Effector memory CD8-positive, alpha-beta T cell (primary cell): ENCODE measurements at places on chromosomes 12 and 14.
A peak's percentile ranks its signal among the peaks of the same experiment; 100 is the strongest.

- peak; percentile 36 for DNase-seq
Observed at GRCh38 chr12:94650143-94651056, at the start of gene TMCC3. Gene TMCC3 (minus strand): TSS chr12:94650557. CDS start chr12:94650430, 127 bp downstream.

- DNase-seq = no peak
Observed at GRCh38 chr14:81927070-81927469, 393.4 kb upstream of the SEL1L start.

GRCh38 chr12:116964054-116965050 lies 53.6 kb downstream of the FBXW8 start:
- no peak for DNase-seq

- no peak for DNase-seq
Observed at GRCh38 chr12:51275088-51275487, 4.9 kb upstream of the SMAGP start.

GRCh38 chr12:56193025-56193578 lies 3.8 kb upstream of the SMARCC2 start:
- peak; percentile 72 for DNase-seq

DNA sequence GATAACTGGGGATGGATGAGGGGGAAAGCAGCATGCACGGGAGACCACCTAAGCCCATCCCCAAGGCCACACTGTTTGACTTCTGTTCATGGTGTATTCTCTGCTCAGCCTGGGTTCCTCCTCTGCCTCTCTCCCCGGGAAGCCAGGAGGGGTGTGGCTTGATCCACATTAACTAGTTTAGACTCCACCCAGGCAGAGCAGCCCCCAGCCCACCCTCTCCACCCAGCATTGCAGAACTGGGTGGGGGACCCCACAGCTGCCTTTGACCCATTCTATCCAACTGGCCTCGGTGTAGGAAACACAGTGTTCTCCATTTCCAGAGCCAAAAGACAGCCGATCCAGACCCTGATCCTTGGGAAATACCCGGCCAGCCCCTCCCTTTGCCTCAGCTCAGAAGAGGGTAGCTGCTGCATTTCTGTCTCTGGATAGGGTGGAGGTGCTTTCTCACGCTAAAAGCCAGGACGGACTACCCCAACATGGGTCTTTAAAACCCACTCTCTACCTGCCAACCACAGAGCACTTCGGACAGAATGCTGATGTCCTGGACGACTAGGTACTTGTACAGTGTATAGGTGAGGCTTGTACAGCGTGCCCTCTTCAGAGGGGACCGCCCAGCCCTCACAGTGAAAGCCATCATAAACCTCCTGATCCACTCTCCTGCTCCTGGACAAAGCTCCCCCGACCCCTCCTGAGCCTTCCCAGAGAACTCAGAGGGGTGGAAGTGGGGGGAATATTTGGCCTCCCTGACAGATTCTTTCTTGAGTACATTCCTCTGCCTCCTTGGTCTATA lies 9.4 kb downstream of the SPRYD3 start:
- DNase-seq = no peak

- no peak for DNase-seq
Observed at GRCh38 chr14:59154373-59154772, 34.1 kb upstream of the DAAM1 start.

DNA sequence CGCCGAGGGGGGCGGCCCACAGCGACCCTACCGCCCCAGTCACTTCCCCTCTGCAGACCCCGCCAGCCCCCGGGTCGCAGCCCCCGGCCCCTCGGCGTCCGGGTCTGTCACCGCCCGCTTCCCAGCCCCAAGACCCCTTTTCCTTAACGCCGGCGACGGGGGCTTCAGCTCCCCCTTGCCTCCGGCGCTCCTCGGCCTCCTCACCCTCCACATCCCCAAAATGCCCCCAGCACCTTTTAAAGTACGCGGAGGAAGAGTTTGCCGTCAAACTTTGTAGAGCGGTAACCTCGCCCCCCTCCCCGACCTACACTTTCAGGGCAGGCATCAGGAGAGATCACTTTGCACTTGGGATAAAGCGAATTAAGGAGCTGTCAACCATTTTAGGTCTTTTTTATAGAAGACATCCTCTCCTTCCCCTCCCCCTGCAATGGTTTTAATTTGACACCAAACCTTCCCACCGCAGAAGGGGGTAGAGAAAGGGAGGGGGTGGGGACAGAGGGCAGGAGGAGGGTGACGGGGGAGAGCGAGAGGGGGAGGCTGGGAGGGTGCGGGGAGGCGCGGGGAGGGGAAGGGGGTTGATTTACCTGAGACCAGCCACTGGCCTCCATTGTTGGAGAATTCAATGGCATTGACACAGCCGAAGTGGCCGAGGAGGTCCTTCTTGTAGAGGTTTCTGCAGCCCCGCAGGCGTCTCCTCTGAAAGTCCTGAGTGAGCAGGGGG lies 578 bp downstream of the DCAF5 start:
- peak; percentile 50 for DNase-seq

DNA sequence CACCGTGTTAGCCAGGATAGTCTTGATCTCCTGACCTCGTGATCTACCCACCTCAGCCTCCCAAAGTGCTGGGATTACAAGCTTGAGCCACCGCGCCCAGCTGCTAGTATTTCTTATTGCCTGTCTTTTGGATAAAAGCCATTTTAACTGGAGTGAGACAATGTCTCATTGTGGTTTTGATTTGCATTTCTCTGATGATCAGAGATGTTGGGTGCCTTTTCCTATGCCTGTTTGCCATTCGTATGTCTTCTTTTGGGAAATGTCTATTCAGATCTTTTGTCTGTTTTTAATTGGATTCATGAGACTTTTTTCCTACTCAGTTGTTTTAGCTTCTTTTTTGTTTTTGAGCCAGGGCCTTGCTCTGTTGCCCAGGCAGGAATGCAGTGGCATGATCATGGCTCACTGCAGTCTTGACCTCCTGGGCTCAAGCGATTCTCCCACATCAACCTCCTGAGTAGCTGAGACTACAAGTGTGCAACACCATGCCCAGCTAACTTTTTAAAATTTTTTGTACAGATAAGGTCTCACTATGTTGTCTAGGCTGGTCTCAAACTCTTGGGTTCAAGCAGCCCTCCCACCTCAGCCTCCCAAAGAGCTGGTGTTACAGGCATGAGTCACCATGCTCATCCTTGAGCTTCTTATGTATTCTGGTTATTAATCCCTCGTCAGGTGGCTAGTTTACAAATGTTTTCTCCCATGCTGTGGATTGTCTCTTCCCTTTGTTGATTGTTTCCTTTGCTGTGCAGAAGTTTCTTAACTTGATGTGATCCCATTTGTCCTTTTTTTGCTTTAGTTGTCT lies 65.9 kb downstream of the ACACB start:
- no peak for DNase-seq

GRCh38 chr12:10943167-10943566 lies 4.1 kb upstream of the TAS2R14 start:
- no peak for DNase-seq

DNA sequence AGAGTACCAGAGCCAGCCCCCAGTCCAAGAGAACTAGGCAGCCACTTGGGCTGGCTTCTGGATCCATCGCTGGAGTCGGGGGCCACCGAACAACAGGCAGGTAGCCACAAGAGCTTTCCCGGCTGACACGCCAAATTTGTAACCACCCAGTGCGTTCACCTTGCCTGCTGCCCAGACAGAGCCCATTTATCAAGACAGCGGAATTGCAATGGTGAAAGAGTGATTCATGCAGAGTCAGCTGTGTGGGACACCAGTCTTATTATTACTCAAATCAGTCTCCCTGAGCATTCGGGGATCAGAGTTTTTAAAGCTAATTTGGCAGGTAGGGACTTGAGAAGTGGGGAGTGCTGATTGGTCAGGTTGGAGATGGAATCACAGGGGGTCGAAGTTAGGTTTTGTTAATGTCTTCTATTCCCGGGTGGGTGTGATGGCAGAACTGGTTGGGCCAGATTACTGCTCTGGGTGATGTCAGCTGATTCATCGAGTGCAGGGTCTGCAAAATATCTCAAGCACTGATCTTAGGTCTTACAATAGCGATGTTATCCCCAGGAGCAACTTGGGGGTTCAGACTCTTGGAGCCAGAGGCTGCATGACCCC lies 64.3 kb downstream of the PDE6H start:
- no peak for DNase-seq

GRCh38 chr12:6057700-6058099 lies 66.8 kb downstream of the VWF start:
- no peak for DNase-seq

- no peak for DNase-seq
Observed at GRCh38 chr12:102406033-102406584, 74.3 kb downstream of the IGF1 start.

- no peak for DNase-seq
Observed at GRCh38 chr14:78010688-78011087, 159.5 kb upstream of the NRXN3 start.

GRCh38 chr12:130775953-130776856 lies 60.1 kb upstream of the RIMBP2 start:
- no peak for DNase-seq

DNA sequence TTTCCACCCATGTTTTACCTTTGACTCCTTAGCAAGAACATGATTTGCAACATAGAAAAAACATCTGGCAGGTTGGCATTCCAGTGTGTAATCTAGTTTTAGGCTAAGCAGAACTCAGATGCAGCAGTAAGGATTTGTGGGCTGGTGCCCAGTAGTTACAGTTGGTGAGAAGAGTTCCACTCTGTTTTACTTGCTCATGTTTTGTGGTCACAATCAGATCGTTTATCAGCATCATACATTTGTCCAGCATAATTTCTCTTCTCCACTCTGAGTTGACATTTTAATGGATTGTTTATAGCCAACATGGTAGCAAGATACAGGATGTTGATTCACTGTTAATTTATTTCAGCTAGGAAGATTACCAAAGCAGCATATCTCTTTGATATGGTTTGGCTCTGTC lies 120.0 kb downstream of the PDE6H start:
- DNase-seq = no peak

GRCh38 chr12:96352161-96352835 lies 47.9 kb downstream of the CDK17 start:
- DNase-seq = no peak

GRCh38 chr12:101935890-101936746 lies 58.7 kb downstream of the DRAM1 start:
- DNase-seq = no peak

DNA sequence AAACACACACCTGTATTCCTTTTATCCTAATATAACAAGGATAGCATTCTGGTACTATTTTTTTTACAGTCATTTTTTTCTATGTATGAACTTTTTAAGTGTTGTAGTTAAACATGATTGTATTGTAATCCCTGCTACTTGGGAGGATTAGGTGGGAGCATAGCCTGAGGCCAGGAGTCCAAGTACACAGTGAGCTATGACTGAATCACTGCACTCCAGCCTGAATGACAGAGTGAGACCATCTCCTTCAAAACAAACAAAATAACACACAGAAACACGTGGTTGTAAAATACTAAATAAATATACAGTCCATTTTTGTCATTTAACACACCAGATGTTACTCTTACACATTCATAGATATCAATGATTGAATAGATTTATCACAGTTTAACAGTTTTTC lies 56.9 kb downstream of the MAP4K5 start:
- no peak for DNase-seq

GRCh38 chr14:91439345-91439744 lies 21.7 kb upstream of the CCDC88C start:
- DNase-seq = no peak

GRCh38 chr14:97687944-97688630 lies 890.9 kb downstream of the VRK1 start:
- no peak for DNase-seq

DNA sequence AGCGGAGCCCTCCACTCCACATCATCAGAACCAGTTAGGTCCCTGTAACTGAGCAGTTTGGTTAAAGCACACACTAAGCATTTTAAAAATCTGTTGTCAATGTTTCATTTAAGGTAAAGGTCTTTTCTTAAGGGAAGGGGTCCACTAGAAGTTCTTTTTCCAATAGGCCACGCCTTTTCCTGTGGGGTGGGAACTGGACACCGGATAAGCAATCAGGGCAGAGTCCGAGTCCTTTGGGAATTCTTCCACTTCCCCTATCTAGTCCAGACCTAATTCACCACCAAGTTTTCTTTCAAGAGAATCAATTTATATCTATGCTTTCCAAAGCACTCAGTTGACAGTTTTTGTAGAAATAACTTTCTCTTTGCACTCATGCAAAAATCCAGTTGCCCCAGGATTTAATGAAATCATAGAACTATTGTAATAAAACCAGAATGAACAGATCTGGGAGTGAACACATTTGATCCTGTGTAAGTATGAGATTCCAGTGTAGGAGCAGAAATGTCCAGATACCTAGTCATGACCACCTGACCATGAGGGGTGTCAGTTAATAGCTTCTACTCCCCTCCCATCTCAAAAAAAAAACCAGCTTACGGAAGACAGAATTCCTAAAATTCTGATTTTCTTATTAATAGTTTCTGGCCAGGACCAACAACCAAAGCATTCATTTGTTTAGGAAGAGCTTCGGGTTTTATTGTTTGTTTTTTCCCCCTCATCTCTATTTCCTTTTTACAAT lies 11.7 kb downstream of the VPS37B start:
- DNase-seq = no peak

GRCh38 chr14:59728304-59728703 lies 142.3 kb downstream of the RTN1 start:
- DNase-seq = no peak

GRCh38 chr12:131950182-131950913 lies 606 bp downstream of the EP400 start:
- DNase-seq = peak; percentile 29

DNA sequence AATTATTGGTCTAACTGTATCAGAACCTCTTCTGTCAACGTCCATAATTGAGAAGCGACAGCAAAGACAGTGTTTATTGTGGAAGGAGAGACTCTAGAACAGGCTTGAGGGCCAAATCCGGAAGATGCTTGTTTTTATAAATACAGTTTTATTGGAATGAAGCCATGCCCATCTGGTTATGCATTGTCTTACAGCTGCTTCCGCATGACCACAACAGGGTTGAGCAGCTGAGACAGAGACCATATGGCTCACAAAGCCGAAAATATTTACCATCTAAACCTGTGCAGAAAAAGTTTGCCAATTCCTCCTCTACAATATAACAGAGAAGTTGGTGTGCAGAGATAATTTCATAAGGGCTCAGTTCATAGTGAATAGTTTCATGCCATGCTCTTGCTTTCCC lies 24.5 kb downstream of the PRKAB1 start:
- no peak for DNase-seq

DNA sequence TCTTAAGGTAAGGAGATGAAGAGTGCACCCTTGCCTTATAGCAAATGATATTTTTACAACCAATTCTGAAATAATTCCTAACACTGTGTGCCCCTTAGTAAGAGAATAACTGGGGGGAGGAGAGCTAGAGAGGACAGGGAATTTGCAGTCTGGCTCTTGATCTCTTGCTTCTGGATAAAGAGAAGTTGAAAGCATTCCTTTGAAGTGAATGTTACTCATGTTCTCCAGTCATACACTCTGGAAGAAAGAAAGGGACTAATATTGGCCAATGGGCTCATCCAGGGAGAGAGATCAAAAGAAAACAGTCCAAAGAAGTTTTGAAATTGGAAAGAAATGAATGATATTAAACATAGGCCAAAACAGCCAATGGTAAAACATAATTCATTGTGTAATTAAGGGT lies 25.3 kb downstream of the C12orf75 start:
- no peak for DNase-seq

- no peak for DNase-seq
Observed at GRCh38 chr12:11801643-11802042, 152.2 kb downstream of the ETV6 start.

- no peak for DNase-seq
Observed at GRCh38 chr12:52210186-52210924, 18.5 kb upstream of the KRT80 start.
